ENCODE measurements at places on chromosomes 7 and 10.

GRCh38 chr10:1992930-1993329 lies 255.6 kb upstream of the ADARB2 start:
- no peak for DNase-seq

- DNase-seq: no peak
Observed at GRCh38 chr7:24899161-24899560, 80.8 kb downstream of the OSBPL3 start.

GRCh38 chr10:93462371-93462770 lies 19.8 kb downstream of the MYOF start:
- DNase-seq: no peak

DNA sequence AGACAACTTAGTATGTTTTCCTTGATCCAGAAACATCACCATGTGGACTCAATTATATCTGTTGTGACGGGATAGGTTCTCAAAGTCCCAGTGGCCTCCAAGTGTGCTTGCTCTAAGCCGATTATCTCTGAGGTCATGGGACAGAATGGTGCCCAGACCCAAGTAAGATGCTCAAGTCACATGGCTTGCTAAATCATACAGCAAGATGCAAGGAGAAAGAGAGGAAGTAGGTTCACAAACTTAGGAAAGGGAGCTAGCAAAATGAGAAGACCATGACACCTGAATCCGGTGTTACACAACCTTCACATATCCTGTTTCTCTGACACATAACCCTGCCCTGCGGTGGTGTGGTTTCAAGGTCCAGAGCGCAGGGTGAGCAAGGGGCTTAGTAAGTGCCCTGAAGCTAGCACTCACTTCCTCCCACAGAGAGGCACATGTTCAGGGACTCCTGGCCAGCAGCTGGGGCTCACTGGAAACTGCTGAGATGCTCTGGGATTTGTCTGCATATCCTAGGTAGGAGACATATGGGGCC lies 590.9 kb upstream of the ANKRD30A start:
- DNase-seq: no peak

- DNase-seq: no peak
Observed at GRCh38 chr10:11218395-11218794, 200.7 kb downstream of the CELF2 start.

GRCh38 chr10:97991871-97992270 lies 38.5 kb downstream of the CRTAC1 start:
- no peak for DNase-seq

DNA sequence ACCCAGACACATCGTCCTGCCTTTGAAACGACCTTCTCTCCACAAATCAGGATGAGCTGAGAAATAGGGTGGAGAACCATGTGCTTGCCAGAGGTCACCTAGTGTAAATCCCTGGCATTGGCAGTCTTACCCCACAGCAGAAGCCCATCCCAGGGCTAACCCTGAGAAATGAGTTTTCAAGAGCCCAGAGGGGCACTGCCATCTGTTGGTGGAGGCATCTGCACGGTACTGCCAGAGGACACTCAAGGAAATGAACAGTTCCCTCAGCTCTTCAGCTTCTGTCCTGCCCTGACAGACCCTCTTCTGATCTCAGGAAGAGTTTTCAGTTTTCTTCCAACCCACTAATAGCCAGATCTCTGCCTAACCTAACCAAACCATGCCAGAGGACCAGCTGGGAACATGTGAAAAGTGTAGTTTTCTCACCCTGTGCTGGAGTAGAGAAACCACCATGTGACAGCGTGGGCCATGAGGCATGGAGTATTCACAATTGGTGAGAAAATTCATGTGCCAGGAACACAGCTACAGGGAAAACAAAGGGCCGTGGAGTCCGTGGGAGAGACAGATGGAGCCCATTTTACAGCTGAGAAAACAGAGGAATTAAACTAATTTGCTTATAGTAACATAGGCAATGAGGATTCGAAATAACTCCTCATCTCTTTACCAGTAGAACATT lies 37.7 kb upstream of the ITPRID1 start:
- no peak for DNase-seq

DNA sequence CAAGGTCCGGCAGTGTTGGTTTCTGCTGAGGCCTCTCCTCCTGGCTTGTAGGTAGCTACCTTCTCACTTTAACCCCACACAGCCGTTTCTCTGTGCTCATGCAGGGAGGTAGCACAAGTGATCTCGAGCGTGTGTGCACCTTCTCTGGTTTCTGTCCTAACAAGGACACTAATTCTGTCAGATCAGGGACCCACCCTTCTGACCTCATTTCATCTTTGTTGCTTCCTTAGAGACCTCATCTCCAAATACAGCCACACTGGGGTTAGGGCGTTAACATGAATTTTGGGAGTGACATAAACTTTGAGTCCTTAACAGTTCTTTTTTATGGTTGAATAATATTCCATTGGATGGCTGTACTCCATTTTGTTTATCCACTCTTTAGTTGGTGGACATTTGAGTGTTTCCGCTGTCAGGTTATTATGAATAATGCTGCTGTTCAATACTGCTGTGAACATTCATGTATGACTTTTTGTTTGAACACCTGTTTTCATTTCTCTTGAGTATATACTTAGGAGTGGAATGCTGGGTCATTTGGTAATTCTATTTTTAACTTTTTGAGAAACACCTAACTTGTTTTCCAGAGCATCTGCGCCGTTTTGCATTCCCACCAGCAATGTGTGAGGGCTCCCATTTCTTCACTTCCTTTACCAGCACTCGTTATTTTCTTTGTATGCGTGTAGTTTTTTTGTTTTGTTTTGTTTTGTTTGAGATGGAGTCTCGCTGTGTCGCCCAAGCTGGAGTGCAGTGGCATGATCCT lies 57.5 kb downstream of the LCOR start:
- no peak for DNase-seq

DNA sequence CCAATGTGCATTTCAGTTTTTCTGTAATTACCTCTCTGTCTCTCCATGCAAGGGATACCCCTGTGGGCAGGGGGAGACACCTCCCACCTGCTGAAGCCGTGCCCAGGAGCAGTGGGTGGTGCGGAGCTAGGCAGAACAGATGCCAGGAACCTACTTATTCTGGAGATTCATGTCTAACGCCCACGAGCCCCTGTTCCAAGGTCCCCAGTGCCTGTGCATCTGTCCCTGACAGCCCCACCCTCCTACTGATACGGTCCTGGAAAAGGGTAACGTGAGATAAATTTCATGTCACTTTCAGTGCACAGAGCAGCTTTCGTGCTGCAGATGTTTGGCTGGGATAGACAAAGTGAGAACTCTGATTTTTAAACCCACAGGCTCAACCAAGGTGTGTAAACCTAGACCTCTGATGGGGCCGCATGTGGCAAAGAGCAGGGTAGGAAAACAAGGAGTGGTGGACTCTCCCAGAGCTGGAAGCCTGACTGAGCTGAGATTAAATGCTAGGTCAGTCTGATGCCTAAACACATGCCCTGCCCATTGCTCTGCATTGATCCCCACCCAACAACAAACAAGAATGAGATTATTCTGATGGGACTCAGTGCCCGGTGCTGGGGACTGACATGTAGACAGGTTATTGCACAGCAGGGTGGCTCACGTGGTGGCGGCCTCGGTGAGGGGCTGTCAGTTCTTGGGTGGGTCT lies 123.6 kb upstream of the GDF10 start:
- no peak for DNase-seq

GRCh38 chr7:55431898-55432297 lies 66.8 kb downstream of the LANCL2 start:
- DNase-seq: no peak

- no peak for DNase-seq
Observed at GRCh38 chr10:48970046-48970445, 30.4 kb upstream of the LRRC18 start.

GRCh38 chr10:71739358-71739900 lies 19.9 kb upstream of the C10orf105 start:
- no peak for DNase-seq

DNA sequence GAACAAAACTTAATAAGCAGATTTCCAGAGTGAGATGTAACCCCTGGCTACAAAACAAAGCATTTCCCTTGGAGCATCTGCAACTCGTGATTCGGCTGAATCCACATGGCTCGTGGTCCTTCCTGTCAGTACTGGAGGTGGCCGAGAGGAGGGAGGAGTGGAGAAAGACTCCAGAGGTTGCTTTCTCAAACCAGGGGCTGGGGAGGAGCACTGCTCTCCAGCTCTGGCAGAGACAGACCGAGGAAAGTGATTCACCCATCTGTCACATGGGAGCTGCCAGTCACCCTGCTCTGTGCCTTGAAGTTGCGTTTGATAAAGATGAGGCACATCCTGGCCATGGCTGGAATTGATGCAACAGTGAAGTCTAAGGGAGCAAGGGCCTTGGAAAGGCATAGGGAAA lies 72.7 kb downstream of the COL13A1 start:
- no peak for DNase-seq

GRCh38 chr7:104175361-104175984 lies 32.3 kb downstream of the ORC5 start:
- DNase-seq: no peak

Data from activated naive CD4-positive, alpha-beta T cell (primary cell).